T-helper 2 cell treated with Interferon-gamma antibody and Interleukin-4, amounts not matched to agents 5 μg/mL and 100 μg/mL, for 36 hours (primary cell): ENCODE measurements at places on chromosomes 16 and 17.
A peak's percentile ranks its signal among the peaks of the same experiment; 100 is the strongest.

DNA sequence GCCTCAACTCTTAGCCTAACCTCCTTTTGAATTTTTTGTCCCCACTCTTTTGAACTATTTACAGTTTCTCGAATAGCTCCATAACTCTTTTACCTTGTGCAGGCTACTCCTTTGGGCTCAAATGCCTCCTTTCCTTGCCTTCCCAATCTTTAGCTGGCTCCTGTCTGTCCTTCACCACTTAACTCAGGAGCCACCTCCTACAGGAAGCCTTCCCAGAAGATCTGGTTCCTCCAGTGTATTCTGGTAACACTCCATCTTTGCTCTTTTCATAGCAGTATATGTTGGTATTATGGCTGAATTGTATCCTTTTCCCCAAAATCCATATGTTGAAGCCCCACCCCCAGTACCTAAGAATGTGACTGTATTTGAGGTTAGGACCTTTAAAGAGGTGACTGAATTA, 9.0 kb upstream of the GRB2 start:
- peaks cover 32% of the 10 kb centered on the region for H3K4me1 ChIP-seq
- H3K36me3 ChIP-seq: no peaks in the 10 kb centered on the region
- DNase-seq: no peak
- peaks cover 21% of the 10 kb centered on the region for H3K27me3 ChIP-seq
- H3K27ac ChIP-seq: no peak overlapping the region

DNA sequence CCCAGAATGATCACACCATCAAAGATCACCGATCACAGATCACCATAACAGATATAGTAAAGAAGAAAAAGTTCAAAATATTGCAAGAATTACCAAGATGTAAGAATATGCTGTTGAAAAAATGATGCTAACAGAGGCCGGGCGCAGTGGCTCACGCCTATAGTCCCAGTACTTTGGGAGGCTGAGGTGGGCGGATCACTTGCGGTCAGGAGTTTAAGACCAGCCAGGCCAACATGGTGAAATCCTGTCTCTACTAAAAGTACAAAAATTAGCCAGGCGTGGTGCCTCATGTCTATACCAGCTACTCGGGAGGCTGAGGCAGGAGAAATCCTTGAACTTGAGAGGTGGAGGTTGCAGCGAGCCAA, 53.2 kb downstream of the CPPED1 start:
- peak overlapping the region; percentile 47 for H3K4me3 ChIP-seq
- H3K27me3 ChIP-seq: no peaks in the 10 kb centered on the region
- peaks cover 25% of the 10 kb centered on the region for H3K4me1 ChIP-seq

DNA sequence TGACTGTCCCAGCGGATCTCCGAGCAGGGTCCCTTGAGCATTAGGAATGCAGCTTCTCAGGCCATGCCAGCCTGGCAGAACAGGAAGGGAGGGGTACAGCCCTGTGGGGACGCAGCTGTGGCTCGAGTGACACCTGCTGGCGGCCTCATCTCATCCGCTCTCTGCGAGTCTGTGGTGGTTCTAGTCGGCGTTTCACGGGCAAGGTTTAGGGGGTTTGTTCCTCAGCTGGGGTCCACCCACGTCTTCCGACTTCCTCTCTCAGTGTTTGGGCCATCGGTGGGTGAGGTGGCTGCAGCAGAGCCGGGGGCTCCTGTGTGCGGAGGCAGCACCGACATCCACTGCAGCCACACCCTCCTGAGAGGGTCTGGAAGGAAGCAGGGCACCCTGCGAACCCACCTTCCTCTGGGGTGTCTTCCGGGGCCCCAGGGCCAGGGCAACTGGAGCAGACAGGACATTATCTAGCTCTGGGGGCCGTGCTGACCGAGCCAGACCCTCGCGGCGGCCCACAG, 33.3 kb downstream of the JPH3 start:
- H3K27me3 ChIP-seq: peaks cover 11% of the 10 kb centered on the region
- H3K4me1 ChIP-seq: peaks cover 6% of the 10 kb centered on the region
- H3K36me3 ChIP-seq: no peaks in the 10 kb centered on the region
- H3K4me3 ChIP-seq: peak overlapping the region; percentile 59
- no peak overlapping the region for H3K27ac ChIP-seq

DNA sequence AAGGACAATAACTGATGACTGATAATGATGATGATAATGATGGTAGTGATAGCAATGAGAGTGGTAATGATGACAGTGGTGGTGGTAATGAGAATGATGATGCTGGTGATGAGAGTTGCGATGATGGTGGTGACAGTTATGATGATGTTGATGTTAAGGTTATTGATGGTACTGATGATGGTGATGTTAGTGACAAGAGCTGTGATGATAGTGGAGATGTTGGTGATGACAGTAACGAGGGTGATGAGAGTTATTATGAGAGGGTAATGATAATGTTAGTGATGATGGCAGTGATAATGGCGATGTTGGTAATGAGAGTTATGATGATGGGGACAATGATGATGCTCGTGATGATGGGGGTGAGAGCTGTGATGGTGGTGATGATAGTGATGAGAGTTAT, 13.2 kb upstream of the TMEM132E start:
- peaks cover 15% of the 10 kb centered on the region for H3K27me3 ChIP-seq
- H3K27ac ChIP-seq: no peak overlapping the region
- H3K36me3 ChIP-seq: no peaks in the 10 kb centered on the region

GRCh38 chr16:10078541-10078949, 103.7 kb downstream of the GRIN2A start:
- no peaks in the 10 kb centered on the region for H3K27me3 ChIP-seq
- no peaks in the 10 kb centered on the region for H3K4me1 ChIP-seq
- no peaks in the 10 kb centered on the region for H3K36me3 ChIP-seq
- H3K27ac ChIP-seq: no peak overlapping the region
- no peak overlapping the region for H3K4me3 ChIP-seq

DNA sequence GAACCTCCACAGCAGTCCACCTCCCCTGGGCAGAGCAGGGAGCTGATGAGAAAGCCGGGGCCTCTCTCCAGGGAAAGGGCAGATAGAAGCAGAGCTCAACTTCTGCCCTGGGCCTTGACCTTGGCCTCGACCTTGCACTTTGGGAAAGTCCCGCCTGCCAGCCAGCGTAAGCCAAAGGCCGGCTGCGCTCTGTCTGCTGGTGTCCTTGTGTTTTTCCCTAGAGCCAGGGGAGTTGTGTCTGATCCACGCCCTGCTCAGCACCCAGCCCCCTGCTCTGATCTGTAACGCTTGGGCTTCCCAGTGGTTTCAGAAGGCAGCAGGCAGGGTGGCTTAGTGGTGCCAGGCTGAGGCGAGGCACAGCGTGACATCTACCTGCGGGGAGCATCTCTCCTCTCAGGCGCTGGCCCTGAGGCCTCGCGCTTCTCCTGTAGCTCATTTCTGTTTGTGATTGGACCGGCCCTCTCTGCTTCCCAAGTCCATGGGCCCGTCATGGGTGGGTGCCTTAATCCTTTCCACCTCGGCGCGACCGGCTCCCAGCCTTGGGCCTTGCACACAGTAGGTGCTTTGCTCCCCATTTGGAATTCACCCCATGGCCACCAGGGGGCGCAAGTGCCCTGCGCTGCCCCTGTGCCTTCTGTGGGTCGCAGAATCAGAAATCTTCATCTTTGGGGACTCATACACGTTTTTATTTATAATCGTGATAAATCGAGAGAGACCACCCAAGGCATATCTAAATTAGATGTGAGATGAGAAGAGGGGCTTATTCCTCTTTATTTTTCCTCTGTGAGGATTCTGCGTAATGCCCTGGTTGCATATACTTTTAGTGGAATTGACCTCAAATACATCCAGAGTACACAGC, 24.2 kb downstream of the SGSH start:
- peak; percentile 22 for DNase-seq
- H3K36me3 ChIP-seq: no peaks in the 10 kb centered on the region
- no peak overlapping the region for H3K4me3 ChIP-seq
- H3K27me3 ChIP-seq: peaks cover 4% of the 10 kb centered on the region
- H3K4me1 ChIP-seq: no peaks in the 10 kb centered on the region

DNA sequence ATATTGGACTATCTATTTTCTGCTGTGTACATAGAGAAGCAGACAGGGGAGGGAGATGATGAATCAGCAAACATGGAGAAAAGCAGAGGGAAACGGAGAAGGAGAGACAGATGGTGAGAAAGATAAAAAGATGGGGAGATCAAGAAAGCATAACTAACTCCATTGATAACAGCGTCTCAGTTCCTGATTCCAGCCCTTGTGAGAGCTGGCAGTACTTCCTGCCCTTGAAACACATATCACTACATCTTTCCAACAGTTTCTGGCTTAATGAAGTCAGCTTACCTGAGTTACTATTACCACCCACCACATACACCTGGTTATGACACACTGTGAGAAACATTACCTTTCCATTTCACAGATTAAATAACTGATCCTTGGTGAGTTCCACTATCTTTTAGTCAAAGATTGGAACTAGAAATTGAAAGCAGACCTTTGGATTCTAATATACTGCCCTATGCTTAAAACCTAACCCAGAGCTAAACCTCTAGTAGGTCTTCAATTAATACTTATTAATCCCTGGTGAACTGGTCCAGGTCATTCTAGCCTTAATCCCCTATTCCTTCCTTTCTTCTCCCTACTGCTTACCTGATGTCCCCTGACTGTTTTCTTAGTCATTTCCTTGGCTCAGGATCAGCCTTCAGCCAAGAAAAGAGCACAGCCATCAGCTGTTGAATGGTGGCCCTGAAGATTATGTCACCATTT, 346.6 kb upstream of the CCL2 start:
- no peak overlapping the region for H3K4me3 ChIP-seq
- H3K36me3 ChIP-seq: no peaks in the 10 kb centered on the region
- H3K4me1 ChIP-seq: no peaks in the 10 kb centered on the region
- DNase-seq: no peak
- H3K27ac ChIP-seq: no peak overlapping the region

DNA sequence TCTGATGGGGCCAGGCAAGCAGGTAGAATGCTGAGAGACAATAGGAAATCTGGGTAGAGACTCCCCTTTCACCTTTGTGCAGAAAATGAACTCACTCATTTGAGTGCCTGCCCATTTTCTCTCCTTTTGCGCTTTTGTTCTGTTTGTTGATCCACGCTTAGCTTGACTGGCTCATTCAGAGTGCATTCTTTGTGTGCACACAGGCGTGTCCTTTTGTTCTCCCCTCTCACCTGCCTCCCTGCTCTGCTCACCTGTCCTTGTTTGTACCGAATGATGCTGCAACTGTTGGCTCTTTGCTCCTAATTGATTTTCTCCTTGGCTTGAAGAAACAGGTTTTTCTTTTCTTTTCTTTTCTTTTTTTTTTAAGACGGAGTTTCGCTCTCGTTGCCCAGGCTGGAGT, 15.8 kb downstream of the PGS1 start:
- no peak for DNase-seq
- H3K27ac ChIP-seq: no peak overlapping the region
- H3K36me3 ChIP-seq: peaks cover 38% of the 10 kb centered on the region
- H3K4me1 ChIP-seq: peaks cover 4% of the 10 kb centered on the region
